ENCODE measurements at places on chromosomes 6 and 20.

DNA sequence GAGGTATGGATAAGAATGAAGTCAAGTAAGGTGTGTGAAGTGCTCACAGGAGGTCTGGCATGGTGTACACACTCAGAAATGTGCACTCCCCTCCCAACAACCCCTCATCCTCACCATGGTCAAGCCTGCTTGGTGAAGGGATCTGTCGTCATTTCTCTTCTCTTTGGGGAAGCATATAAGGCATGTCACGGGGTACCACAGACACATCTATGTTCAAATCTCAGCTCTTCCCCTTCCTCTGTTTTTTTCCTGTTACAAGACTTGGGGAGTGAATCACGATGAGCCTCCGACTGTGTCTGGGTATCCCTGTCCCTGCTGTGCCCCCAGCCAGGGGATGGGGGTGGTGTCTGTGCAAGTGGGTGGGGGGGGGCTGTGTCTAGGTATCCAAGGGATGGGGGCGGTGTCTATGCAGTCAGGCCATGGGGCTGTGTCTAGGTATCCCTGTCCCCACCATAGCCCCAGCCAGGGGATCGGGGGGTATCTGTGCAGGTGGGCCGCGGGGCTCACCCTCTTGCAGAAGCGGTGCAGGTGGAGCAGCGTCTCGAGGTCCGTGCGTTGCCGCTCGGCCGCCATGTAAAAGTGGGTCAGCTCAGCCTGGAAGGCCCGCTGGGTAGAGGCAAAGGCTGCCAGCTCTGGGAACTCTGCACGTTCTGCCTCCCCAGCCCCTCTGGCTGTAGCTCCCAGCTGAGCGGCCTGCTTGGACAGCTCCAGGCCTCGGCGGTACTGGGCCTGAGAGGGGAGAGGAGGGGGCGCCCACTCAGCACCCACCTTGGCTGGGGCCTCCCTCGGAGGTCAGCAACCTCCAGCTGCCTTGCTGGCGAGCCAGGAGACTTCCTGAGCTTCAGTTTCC is 43.6 kb downstream of the KIAA1755 start:
- no peak for DNase-seq

- DNase-seq = no peak
Observed at GRCh38 chr6:13725570-13725969, 13.9 kb upstream of the RANBP9 start.

DNA sequence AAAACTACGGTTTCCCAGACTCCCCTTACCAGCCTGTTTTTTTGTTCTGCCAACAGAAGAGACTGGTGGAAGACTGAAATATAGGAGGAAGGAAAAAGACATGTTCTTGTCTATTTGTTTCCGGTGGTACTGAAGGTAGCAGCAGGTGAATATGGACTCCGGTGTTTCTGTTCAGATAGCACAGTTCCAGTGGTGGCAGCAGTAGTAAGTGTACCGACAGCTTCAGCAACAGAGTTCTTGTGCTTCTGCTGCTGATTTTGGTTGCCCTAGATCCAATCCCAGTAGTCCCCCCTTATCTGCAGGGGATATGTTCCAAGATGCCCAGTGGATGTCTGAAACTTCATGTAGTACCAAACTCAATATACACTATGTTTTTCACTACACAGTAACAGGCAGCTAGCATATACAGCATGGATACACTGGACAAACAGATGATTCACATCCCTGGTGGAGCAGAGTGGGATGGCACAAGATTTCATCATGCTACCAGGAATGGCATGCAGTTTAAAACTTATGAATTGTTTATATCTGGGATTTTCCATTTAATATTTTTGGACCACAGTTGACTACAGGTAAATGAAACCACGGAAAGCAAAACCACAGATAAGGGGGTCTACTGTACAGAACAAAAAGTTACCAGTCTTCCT is 301.8 kb downstream of the BTBD9 start:
- DNase-seq = no peak

- no peak for DNase-seq
Observed at GRCh38 chr6:98579941-98580340, 254.4 kb upstream of the POU3F2 start.

- DNase-seq = no peak
Observed at GRCh38 chr6:157171801-157172200, 151.5 kb downstream of the TMEM242 start.

DNA sequence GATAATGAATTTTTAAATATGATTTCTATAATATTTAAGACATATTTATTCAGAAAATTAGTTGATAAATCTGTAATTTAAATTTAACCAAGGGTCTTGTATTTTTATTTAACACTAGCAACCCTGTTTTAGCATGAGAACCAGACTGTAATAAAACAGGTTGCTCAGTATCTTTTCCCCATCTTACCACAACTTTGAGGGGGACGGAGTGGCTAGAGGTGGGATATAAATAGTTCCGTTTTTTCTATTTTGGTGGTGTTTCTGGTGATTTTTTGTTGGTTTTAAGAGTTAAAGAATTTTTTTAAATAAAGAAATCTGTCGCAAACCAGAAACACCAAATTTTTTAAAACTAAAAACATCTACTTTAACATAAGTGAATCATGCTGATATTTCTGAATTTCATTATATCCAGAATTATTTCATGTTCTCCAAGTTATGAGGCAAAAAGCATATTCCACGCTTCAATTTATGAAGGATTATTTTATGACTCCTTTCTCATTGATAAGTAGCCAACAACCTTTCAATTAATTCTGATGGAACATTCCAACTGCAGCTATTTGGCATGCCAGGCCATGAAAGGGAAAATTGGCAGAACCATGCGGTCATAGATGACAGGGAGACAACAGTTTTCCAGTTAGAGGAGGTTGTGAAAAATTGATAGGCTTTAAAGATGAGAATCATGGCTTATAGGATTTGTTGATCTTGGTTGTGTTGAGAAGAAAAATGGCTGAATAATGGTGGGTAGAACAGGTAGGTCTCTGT is 151.9 kb upstream of the CARMIL1 start:
- DNase-seq = no peak

GRCh38 chr20:31550099-31550498 is 35.9 kb downstream of the HM13 start:
- no peak for DNase-seq

- no peak for DNase-seq
Observed at GRCh38 chr20:50704971-50705370, 13.6 kb upstream of the RIPOR3 start.

DNA sequence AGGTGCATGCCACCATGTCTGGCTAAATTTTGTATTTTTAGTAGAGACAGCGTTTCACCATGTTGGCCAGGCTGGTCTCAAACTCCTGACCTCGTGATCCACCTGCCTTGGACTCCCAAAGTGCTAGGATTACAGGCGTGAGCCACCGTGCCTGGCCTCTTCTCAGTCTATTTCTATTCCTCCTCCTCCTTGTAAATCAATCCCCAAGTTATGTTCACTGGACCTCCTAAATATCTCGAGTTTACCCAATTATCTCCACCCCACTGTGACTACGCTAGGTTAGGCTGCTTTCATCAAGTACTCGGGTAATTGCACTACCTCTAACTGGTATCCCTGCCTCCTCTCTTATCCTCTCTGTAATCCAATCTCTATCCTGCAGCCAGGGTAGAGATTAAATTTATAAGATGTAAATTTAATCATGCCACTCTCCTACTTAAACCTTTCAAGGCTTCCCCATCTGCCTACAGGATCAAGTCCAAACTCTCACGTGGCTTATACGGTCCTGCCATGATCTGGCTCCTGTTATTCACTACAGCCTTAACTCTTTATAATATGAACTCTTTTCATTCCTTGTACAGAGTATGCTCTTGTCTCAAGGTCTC is 837 bp upstream of the MAD2L1BP start:
- no peak for DNase-seq

DNA sequence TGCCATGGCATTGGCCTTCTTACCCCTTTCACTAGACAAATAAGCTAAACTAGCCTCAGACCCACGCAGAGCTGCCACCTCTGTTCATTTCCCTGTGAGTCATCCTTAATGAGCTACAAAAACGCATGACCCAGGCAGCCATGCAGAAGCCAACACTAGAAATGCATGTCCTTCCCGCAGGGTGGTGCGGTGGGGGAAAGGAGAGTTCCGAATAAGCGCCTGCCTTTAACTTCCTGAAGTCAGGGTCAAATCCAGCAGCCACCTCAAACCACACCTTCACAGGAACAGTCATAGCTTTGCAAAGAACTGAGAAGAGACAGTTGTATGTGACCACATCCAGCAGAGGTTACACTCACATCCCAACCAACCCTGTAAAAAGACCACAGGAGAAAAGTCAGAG is 40.4 kb downstream of the IRF4 start:
- DNase-seq = no peak

- no peak for DNase-seq
Observed at GRCh38 chr20:58693226-58694006, 816 bp downstream of the NPEPL1 start.

DNA sequence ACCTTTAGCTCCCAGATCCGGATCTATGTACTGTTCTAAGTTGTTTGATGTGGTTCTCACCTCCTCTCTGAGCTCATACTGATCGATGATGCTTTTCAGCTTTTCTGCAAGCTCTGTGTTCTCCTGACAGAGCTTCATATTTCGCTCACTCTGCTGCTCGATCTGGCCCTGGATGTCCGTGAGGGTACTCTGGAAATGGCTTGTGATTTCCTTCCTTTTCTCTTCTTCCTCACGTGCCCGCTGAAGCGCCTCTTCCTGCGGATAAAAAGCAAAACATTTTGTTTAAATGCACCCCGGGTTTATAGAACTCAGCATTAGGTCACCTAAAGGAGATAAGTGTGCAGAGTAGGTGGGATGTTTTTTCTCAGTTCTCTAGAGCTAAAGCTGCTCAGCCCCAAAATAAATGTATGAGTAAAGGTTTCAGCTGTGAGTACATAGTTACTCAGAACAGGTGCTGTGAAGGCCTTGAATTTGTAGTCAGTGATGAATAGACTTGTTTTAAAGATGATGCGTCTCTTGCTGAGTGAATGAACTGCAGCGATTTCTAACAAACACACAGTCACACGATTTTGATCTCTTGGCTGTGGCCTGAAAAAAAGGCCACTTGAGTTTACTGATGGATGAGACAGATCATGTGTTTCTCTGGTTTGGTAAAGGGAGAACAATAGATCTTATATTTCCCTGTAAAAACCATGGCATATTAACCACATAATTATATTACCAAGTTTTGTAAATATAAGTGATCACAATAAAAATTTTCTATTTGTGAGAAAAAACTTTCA is 29.1 kb downstream of the TXLNB start:
- DNase-seq = no peak

DNA sequence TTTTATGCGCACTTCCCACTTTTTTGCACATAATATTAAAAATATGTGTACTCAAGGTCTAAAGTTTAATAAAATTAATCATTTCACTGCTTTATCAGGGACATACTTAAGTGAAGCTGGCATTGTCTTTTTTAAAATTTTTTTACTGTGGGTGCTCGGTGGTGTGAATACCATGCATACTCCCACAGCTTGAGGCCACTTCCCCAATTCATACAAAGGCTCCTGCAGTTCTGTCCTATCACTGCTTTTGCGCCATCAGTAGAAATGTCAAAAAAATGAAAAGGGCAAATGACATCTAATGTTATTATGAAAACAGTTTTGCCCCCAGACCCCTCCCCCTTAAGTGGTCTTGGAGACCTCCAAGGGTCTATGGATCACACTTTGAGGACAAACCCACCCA is 464.1 kb upstream of the ARID1B start:
- DNase-seq = no peak

All from midbrain (tissue), 1 donor.